ENCODE measurements at places on chromosomes 12 and 14. TPM values are rescaled to one million over a fixed set of nuclear protein-coding genes. Genes with fewer than 3 reads are reported as not detected.
A peak's percentile ranks its signal among the peaks of the same experiment; 100 is the strongest.

GRCh38 chr12:106446419-106447092, 89.0 kb downstream of the POLR3B start:
- DNase-seq = no peak

PPP1R36 gene
- polyA plus RNA-seq = 1.5 TPM

DNA sequence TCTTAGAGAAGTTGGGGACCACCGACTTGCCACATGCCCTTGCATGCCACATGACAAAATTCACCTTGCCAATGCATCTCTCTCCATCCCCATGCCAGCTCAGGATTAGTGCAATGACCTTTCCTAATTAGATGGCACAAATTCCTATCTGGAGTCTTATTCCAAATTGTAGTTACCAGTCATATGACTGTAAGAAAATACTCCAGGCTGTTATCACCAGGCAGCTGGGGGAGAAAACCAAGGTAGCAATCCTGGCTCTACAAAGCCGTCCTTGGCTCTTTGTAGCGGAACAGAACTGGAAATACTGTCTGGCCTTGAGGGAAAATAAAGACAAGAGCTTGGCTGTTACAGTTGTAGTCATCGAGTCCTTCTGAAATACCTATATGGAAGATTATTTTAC, 208.5 kb upstream of the DIO2 start:
- DNase-seq = no peak

GRCh38 chr12:402029-402389, 565 bp downstream of the CCDC77 start:
- peak; percentile 29 for DNase-seq

DNA sequence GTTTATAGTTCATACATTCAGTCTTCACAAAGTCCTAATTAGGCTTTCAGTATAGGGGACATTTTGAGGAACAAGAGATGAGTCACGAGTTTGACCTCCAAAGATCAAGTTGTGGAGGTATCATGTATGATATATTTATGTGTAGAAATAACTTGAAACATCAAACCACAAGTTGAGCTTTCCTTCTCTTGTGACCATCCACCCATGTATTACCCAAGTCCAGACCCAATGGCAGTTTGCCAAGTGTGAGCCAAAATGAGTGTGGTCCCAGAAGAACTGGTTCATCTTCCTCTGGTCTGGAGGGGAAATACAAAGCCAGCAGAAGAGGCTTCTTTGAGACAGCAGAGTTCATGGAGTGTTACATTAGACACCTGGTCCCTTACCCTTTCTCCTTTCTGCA, 104.9 kb downstream of the ATP23 start:
- DNase-seq = no peak

C3AR1 gene
- 3.6 TPM for polyA plus RNA-seq

- no peak for DNase-seq
These were observed 29.6 kb downstream of the PMCH start for GRCh38 chr12:102167821-102168604.

GRCh38 chr14:35221462-35221861, 70.7 kb upstream of the PSMA6 start:
- DNase-seq = no peak

NPAS3 gene
- polyA plus RNA-seq = 8.7 TPM

- no peak for DNase-seq
These were observed 281.8 kb downstream of the EGLN3 start for GRCh38 chr14:33669111-33669510.

GRCh38 chr12:24600551-24600950, 348.4 kb downstream of the BCAT1 start:
- no peak for DNase-seq

GRCh38 chr14:70924521-70924920, 17.3 kb downstream of the PCNX1 start:
- no peak for DNase-seq

DNA sequence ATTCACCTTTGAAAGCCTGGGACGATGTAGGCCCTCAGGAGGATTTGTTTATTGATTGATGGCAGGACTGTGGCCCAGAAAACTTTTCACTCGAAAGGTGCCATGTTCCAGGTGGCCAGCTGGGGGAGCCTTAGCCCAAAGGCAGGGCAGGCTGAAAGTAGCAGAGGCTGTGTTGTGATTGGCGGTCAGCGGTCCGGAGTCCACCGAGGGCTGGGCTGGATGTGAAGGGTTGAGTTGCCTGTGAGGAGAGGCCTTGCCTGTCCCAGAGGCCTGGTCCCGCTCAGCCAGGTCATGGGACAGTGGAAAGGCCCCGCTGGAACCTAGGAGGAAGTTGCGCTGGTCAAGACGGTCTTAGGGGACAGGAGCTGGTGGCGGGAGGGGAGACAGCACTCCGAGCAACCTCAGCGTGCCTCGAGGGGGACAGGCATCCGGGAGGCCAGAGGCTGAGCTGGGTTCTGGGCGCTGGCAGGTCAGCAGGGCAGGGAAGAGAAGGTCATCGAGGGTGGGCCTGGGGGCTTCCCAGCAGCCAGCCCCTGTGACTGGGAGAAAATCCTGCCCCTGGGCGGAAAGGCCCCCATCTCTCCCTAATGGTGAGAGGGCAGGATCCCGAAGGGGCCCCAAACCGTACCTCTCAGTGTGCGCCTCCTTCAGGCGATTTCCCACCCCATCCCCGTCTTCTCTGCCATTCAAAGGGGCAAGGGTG, 26.3 kb downstream of the CMA1 start:
- peak; percentile 5 for DNase-seq

DNA sequence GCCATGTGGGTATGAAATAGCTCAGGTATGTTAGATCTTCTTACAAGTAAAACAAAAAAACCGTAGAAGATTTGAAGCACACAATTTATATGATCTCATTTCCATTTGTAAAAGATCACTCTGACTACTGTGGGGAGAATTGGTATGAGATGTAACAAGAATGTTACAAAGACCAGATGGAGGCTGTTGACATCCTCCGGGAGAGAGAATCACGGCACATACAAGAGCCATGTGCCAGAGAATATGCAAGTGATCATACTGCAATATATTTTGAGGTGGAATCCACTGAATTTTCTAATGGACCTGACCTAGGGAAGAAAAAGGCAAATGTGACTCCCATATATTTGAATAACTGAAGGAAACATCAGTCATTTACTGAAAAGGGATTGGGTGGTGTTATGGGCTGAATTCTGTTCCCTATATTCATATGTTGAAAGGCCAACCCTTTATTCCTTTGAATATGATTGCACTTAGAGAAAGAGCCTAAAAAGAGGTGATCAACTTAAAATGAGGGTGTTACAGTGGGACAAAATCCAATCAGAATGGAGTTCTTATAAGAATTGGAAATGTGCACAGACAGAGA, 29.1 kb downstream of the PRB3 start:
- DNase-seq = no peak

CD27 gene
- 1.2 TPM for polyA plus RNA-seq

DNA sequence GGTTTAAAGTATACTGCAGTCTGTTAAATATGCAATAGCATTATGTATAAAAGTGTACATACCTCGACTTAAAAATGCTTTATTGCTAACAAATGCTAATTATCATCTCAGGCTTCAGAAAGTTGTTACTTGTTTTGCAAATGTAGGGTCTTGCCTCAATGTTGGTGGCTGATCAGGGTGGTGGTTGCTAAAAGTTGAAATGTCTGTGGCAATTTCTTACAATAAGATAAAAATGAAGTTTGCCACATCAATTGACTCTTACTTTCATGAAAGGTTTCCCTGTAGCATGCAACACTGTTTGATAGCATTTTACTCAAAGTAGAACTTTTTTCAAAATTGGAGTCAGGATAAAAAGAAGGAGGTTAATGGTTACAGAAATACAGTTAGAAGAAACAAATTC, 407.7 kb upstream of the OR4E1 start:
- no peak for DNase-seq

- no peak for DNase-seq
These were observed 1261.2 kb downstream of the TMEM121 start for GRCh38 chr14:106787626-106788025.

DNA sequence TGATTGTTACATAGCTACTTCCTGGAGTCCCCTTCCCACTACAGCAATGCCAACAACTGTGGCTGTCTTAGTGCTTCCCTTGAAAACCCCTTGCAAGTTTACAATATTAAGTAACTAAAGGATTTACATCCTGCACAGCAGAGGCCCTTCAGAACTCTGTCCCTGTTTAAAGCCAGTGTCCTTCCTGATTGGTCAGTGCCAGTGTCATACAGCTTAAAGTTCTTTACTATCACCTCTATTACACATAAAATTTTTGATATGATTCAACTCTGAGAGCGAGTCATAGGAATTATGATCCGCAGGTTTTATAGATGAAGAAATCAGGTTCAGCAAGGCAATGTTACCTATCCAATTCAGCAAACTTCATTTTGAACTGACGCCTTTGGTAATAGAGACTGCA, 91.4 kb upstream of the ALX1 start:
- DNase-seq = no peak

SLCO1B1 gene
- polyA plus RNA-seq = not detected

DNA sequence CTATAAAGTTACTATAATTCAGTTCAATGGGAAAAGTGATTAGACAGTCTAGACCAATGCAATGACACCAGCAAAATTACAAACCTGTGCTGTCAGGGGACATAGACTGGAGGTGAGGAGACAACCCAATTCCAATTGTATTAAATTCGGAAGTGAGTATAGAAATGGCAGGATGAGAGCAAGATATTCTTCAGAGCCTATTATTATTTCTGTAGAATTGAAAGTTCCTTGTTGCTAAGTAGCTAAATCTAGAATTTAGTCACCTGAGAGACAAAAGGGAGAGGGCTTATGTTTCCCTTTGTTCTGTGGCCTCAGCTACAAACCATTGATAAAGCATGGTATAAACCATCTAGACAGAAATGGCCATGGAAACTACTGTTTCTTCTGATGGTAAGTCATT, at the start of gene ADAM21:
Gene ADAM21, plus strand, starts transcription at position 301 of the 400 bp plus-strand sequence. CDS start 5,326 bp downstream, outside the sequence.
- DNase-seq = no peak

GRCh38 chr14:91289464-91289863, 45.0 kb upstream of the GPR68 start:
- DNase-seq = no peak
